ENCODE measurements at places on chromosomes 3 and 15.

DNA sequence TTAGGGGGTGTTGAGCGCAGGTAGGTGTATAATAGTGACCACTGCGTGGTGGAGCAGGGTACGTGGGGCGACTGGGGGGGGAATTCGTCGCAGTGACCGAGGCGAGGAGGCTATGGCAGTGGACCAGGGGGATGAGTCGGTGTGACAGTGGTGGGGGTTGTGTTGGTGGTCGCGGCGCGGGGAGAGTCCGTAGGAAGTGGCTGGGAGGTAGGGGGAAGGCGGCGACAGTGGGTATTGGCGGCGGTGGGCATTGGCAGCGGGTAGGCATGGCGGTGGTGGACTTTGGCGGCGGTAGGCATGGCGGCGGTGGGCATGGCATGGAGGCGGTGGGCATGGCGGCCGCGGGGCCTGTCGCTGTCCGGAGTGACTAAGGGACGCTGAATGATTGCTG lies 739 bp downstream of the SNRPN start:
- peak overlapping the region; percentile 93 for H3K27ac ChIP-seq
- peak; percentile 8 for DNase-seq

GRCh38 chr3:5251196-5251583 lies 63.7 kb downstream of the EDEM1 start:
- H3K27ac ChIP-seq = no peak overlapping the region
- no peak for DNase-seq
- H3K36me3 ChIP-seq = no peaks in the 10 kb centered on the region
- H3K4me1 ChIP-seq = peaks cover 1% of the 10 kb centered on the region

- no peak for DNase-seq
- no peak overlapping the region for H3K4me3 ChIP-seq
- H3K27ac ChIP-seq = no peak overlapping the region
- H3K4me1 ChIP-seq = no peaks in the 10 kb centered on the region
- H3K36me3 ChIP-seq = peaks cover 51% of the 10 kb centered on the region
Observed at GRCh38 chr3:47605652-47606051, 27.0 kb upstream of the CSPG5 start.

DNA sequence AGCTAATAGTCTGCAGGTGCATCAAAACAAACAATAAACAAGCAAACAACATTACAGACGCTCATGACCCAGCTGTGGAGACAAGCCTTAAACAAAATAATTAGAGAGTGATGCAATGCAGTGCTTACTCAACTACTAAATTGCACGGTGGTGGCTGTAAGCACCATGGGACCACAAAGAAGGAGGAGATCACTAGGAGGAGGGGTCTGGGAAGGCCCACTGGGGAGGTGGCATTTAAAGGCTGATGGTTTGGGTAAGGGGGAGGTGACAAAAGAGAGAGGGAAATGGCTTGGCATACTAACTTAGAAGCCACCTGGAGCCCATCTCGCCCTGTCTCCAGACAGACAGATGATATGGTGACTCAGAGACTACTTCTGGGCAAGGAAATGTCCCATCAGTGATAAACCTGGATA lies 516.7 kb downstream of the FOXP1 start:
- H3K4me1 ChIP-seq = peaks cover 68% of the 10 kb centered on the region
- H3K4me3 ChIP-seq = peak overlapping the region; percentile 84
- H3K36me3 ChIP-seq = peaks cover 18% of the 10 kb centered on the region
- peak overlapping the region; percentile 86 for H3K27ac ChIP-seq

- H3K36me3 ChIP-seq = peaks cover 35% of the 10 kb centered on the region
- H3K4me3 ChIP-seq = no peak overlapping the region
- H3K27me3 ChIP-seq = no peaks in the 10 kb centered on the region
- DNase-seq = no peak
- no peaks in the 10 kb centered on the region for H3K4me1 ChIP-seq
Observed at GRCh38 chr3:133827136-133827535, 21.5 kb downstream of the SRPRB start.
